ENCODE measurements at places on chromosomes 6 and 20.

GRCh38 chr6:111052171-111052570, 35.1 kb upstream of the SLC16A10 start:
- DNase-seq = no peak

GRCh38 chr6:39377539-39377950, 55.0 kb upstream of the KCNK16 start:
- DNase-seq = peak; percentile 63

- peak; percentile 81 for DNase-seq
Observed at GRCh38 chr20:9269280-9269971, 200.5 kb downstream of the PLCB4 start.

- peak; percentile 5 for DNase-seq
Observed at GRCh38 chr20:7392542-7393206, 547.6 kb downstream of the HAO1 start.

DNA sequence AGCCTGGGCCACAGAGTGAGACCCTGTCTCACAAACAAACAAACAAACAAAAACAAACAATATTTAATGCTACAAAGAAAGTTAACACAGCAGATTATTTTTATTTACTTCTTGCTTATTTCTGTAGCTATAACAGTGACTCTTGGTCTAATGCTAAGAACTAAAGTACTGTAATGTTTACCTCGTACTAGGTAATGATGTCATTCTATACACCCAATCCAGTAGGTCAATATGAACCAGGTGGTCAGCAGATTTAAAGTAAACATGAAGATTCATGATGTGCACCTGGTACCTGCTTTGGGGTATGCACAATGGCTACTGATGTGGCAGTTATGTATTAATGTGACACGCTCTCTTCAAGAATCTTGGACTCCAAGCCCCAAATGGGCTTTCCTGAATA, 36.6 kb upstream of the CARMIL1 start:
- no peak for DNase-seq

GRCh38 chr6:3019065-3019464, 19.4 kb downstream of the NQO2 start:
- no peak for DNase-seq

GRCh38 chr20:774016-774659, 5.8 kb upstream of the SLC52A3 start:
- DNase-seq = no peak

GRCh38 chr20:24696396-24696795, 227.0 kb downstream of the SYNDIG1 start:
- no peak for DNase-seq

- DNase-seq = peak; percentile 87
Observed at GRCh38 chr6:5556011-5556410, 294.7 kb downstream of the FARS2 start.

DNA sequence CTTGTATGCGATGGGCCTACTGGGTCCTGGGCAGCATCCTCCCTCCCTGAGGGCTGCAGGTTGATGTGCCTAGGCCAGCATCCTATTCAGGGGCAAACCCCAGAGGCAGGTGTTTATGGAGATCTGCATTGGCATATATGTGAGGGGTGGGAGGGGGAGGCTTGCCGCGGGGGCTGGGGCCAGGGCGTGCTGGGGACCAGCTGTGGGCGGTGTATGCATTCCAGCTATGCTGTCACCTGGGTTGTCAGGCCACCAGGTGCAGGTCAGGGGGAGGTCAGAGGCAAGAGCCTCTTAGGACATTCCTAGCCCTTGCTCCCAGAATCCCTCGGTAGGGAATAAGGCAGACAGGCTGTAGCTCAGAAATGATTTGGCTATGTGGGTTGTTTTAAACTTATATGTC, 11.9 kb downstream of the FOXA2 start:
- DNase-seq = no peak

DNA sequence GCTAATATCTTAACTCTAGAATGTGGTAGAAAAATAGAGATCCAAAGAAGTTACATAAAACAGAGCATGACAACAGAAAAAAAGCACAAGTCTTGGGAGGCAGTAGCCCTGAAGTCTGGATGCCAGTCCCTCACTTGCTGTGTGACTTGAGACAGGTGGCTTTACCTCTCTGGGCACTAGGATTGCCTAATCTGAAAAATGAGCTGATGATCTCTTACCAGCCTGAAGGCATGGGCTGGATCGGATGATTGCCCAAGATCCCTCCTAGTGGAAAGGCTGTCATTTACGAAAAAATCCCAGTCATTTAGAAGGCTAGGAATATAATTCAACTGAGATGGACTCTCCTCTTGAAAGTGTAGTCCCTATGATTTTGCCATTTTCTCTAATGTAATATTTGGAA, 10.9 kb upstream of the GCM1 start:
- no peak for DNase-seq

DNA sequence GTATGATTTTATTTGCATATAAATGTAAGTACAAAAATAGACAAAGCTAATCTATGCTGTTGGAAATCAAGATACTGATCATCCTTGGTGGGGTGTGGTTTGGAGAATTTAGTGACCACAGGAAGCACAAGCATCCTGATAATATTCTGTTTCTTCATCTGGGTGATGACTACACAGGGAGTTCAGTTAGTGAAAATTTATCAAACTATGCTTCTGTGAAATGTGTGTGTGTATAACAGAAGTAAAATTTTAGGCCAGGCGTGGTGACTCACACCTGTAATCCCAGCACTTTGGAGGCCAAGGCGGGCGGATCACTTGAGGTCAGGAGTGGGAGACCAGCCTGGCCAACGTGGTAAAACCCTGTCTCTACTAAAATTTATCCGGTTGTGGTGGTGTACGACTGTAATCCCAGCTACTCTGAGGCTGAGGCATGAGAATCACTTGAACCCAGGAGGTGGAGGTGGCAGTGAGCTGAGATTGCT, 20.6 kb downstream of the ENPP3 start:
- DNase-seq = peak; percentile 83

GRCh38 chr6:36386495-36387439, 702 bp downstream of the ETV7 start:
- peak; percentile 59 for DNase-seq

- DNase-seq = peak; percentile 57
Observed at GRCh38 chr6:17630511-17631073, 30.5 kb downstream of the FAM8A1 start.

- DNase-seq = no peak
Observed at GRCh38 chr20:52275181-52275691, 83.7 kb upstream of the ZFP64 start.

DNA sequence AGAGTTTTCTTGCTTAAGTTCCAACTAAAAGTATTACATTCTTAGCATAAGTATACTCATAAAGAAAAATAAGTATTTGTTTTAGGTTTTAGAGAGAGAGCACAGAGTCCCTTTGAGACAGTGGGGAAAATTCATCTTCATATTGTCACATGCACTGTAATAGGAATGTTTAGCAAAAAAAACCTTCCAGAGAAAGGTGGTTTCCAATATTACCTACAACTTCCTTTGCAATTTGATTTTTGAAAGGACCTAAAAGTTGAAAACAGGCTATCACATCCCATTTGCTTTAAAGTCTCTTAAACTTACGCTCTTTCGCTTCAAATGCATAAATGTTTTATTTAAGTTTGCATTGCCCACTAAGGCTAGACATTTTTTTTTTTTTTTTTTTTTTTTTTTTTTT, 86.4 kb downstream of the OPRM1 start:
- DNase-seq = no peak

DNA sequence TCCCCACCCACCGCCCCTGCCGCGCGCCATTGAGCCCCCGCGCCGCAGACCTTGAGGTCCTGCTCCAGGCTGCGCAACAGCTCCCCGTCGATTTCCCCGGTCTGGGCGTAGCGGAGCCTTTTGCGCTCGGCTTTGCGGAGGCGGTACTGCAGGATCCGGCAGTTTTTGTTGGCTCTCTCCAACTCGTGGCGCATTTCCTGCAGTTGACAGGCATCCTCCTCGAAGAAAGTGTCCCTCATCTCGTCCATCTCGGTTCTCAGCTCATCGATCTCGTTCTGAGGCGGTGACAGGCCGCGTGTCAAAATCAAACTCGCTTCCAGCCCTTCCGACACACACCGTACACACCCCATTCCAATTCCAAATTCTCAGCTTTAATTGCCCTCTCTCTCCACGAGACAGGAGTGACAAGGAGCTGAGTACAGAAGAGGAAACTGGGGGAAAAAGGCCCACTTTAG, 4.3 kb downstream of the MTCL3 start:
- DNase-seq = peak; percentile 71

DNA sequence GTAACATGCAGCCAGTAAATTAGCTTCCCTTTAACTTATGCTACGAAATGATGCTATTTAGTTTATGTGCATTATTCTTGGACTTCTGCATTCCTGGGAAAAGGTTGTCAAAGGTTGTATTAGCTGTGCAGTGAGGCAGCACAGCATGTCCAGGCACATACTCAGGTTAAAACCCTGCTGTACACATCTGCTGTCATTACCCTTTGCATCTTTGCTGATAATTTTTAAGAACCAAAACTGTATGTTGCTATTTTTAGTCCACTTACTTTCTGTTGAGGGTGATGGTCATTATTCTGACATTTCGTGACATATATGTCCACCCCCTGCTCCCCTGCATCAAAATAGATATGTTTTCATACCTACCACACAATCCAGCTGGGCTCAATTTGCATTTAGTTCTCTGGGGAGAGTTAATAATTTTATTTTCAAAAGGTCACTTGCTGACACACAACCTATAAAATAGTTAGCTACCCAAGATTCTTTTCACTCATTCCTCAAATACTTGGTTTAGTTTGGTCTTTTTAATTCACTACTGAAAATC, 142.5 kb upstream of the SPACA1 start:
- DNase-seq = no peak

- DNase-seq = no peak
Observed at GRCh38 chr20:20366876-20367574, 879 bp upstream of the INSM1 start.

DNA sequence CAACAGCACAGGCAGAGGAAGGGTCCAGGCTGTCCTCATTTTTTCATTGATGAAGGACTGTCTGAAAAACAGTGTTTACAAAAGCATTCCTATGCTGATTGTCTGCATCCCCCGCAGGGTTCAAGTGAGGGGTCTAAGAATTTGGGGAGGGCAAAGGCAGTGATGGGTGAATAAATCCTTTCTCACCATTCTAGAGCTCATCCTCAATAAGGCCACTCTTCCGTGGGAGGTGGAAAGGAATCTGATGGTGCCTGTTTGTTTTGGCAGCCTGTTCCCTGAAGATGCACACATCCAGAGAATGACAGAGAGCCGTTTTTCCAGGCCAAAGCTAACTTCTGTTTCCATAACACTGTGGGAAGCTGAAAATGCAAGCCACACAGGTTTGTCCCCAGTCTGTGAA, 164.5 kb downstream of the MOXD1 start:
- peak; percentile 41 for DNase-seq

DNA sequence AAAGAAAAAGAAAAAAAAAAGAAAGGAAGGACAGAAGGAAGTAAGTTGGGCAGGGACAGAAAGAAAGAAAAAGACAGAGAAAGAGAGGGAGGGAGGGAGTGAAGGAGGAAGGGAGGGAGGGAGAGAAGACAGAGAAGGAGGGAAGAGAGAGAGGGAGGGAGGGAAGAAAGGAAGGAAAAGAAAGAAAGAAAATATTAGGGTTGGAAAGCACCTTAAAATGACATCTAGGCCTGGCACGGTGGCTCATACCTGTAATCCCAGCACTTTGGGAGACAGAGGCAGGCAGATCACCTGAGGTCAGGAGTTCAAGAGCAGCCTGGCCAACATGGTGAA, 33.2 kb downstream of the FASTKD5 start:
- no peak for DNase-seq

- DNase-seq = no peak
Observed at GRCh38 chr20:62528983-62529891, 53.4 kb upstream of the GATA5 start.

DNA sequence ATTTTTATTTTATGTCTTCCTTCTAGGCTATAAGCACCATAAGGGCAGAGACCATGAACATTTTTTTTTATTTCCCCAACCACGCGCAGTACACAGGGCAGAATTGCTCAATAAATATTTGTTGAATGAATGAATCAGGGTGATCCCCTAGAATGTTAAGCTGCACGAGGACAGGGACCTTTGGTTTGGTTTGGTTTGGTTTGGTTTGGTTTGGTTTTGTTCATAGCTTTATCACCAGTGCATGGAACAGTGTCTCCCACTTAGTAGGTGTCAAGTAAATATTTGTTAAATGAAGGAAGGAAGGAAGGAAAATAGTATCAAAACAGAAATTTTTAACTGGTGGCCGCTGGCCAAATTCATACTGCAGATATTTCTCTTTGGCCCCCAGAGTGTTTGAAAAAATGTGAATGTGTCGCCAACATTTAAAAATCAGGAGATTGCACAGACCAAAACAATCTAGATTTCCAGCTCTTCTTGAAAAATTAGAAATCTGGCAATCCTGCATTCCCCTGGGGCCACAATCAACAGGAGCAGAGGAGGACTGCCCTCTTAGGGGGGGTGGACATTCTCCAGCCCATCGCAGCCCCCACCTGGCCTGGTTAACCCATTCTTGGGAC, 205.3 kb downstream of the EYA2 start:
- peak; percentile 85 for DNase-seq

GRCh38 chr6:74128536-74128935, 432.5 kb downstream of the CD109 start:
- DNase-seq = peak; percentile 6

GRCh38 chr6:131029626-131030297, 33.3 kb downstream of the EPB41L2 start:
- DNase-seq = peak; percentile 64

DNA sequence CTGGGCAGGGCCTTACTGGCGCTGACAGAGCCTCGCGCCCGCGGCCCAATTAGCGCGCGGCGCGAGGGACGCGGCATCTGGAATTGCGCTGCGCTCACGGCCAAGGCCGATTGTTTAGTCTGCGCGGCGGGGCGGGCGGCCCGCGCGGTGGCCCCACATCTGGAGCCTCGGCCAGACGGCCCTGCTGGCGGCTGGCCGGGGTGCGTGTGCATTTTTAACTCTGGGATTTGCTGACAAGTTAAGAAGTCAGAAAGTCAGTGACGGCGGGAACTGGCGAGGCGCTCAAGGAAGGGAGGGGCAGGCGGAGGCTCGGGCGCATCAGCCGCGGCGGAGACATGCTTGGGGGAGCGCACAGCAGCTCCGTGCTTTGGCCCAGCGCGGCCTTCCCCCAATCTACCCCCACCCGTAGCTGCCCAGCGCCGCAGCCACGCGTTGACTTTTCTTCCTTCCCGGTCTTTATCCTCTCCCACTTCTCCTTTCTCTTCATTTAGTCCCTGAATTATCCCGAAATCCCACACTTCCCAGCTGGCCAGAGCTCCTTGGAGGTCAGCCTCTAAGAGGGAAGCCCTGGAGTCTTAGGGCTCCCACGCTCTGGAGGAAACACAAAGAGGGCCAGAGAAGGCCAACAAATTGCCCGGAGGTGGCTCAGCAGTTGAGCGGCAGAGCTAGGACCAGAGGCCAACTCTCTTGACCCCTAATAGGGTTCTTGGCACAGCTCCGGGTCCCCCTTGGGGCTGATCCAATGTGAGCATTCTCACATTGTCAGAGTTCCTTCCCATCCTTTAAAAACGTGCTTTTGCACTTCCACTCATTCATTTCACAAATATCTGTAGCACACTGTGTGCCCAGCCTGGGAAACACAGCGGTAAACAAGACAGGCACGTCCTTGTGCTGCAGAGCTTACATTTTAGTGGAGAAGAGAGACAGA, 40.8 kb upstream of the FOXP4 start:
- peak; percentile 81 for DNase-seq
